ENCODE measurements at places on chromosomes 7 and 10.

- no peak for DNase-seq
Observed at GRCh38 chr7:152336754-152337368, 98.9 kb downstream of the KMT2C start.

GRCh38 chr10:102802920-102803534, 34.2 kb downstream of the CYP17A1 start:
- no peak for DNase-seq

- DNase-seq, result no peak
Observed at GRCh38 chr10:47136866-47137265, 163.1 kb upstream of the GDF10 start.

- no peak for DNase-seq
Observed at GRCh38 chr7:111832174-111832573, 269.9 kb upstream of the IMMP2L start.

DNA sequence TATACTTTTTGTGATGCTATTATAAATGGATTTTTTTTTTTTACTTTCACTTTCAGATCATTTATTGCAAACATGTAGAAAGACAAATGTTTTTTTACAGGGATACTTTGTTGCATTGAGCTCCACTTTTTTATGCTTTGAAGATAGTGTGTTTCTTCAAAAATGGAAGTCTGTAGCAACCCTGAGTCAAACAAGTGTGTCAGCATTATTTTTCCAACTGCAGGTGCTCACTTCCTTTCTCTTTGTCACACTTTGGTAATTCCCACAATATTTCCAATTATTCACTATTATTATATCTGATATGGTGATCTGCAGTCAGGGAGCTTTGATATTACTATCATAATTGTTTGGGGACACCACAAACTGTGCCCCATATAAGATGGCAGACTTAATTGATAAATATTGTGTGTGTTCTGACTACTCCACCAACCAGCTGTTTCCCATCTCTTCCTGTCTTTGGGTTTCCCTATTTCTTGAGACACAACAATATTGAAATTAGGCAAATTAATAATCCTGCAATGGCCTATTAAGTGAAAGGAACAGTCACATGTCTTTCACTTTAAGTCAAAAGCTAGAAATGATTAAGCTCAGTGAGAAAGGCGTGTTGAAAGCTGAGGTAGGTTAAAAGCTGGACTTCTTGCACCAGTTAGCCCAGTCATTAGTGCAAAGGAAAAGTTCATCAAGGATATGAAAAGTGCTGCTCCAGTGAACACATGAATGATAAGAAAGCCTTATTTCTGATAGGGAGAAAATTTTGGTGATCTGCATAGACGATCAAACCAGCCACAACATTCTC, 231.3 kb upstream of the SH2B2 start:
- DNase-seq, result no peak

Data from right kidney (tissue), 9 donors.